ENCODE measurements at places on chromosomes 7 and 10.

DNA sequence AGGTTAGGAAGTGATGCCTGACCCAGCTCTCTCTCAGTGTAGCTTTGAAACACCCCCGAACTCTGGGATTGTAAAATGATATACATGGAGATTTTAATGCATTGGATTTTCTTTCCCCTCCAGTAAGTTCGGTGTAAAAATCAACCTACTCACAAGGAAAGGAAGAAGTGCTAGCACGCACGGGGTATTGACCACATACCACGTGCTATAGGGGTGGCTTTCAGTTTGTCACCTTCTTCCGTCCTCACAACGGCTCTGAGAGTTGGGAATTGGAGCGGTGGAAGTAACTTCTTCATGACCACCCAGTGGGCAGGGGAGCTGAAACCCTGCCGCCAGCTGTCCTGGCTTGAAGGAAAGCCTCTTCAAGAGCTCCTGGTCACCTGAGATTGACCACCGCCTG lies 149.4 kb upstream of the PRR15 start:
- DNase-seq: no peak

DNA sequence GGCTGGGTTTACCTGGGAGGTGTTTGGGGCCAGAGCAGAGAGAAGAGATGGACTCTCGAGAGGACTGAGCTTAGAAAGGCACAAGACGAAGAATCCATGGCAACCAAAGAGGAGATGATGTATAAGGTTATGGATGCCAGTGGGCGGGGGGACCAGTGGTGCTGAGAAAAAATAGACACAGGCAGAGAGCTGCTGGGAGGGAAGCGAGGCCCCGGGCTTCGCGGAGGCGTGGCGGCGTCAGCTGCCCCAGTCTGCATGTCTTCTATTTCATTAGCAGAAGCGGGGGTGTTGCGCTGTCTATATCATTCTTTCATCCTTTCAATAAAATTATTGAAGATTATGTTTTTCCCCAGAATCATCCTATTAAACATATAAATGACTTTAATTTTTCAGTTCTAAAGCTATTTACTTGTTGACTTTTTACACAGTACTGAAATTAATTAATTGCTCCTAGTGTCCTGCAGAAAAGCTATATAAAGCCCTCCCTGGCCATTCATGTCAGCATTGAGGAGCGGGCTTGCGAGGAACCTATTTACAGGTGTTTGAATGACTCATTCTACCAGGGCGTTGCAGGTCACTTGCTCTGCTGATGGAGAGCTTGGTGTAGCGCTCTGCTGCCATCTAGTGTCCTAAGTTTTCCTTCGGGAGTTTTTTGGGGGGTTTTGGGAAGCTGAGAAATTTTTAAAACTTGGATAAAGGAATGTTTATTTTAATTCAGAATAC lies 42.9 kb upstream of the BHLHA15 start:
- peak; percentile 58 for DNase-seq

DNA sequence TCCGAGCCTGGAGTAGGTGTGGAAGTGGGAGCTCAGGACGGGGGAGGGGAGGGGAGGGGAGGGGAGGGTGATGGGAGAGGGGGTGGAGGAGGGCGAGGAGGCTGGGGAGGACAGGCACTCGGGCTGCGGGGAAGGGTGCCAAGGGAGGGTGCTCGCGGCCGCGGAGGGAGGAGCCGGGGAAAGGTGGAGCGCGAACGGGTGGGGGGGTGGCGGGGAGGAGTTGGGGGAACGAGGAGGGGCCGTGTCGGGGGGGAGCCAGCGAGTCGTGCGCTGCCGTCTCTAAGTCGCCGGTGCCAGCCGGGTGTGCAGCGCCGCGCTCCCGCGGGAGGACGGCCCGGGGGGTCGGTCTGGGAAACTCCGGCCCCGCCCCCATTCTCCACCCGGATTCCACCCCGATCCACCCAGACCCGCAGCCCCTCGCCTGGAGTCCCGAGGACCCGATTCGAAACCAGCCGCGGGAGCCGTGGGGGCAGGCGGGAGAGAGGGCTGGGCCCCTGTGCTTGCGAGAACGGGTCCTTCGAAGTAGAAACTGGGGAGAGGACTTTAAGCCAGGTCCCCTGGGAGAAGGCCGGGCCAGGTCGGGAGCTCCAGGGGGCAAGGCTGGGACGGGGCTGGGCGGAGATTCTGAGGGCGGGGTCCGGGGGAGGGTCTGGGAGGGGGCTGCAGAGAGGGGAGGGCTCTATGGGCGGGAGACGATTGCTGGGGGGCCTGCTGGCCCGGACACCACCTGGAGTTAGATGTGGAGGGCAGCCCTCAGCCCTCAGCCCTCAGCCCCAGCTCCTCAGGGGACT lies at the start of gene ZNF467:
Gene ZNF467, minus strand, starts transcription at position 143 of the 791 bp plus-strand sequence. CDS start 2,556 bp downstream, outside the sequence.
- DNase-seq: peak; percentile 3

- no peak for DNase-seq
These were observed 9.9 kb downstream of the DCLRE1A start for GRCh38 chr10:113843972-113844485.

DNA sequence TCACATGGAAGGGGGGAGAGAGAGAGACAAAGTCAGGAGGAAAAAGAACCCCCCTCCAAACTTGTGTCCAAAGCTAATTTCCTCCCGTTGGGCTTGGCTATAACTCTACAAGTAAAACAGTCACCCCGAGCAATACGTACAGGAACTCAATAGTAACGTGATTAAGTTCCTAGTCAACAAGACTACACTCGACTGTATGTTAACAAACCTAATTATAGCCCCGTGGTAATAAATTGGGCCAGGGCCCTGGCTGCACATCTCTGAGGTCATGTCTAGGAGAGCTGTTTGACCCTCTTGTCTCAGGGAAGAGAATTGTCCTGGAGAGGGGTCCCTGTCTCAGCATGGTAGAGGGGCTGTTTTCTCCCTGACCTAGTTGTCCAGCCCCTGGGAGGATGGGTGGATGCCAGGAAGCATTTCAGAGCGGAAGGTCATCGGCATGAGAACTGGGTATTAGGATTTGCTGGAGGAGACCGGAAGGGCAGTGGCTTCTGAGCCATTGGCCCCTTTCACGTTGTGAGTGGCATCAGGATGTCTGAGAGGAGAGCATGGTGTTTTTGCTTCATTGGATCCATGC lies 60.2 kb upstream of the COMTD1 start:
- no peak for DNase-seq

DNA sequence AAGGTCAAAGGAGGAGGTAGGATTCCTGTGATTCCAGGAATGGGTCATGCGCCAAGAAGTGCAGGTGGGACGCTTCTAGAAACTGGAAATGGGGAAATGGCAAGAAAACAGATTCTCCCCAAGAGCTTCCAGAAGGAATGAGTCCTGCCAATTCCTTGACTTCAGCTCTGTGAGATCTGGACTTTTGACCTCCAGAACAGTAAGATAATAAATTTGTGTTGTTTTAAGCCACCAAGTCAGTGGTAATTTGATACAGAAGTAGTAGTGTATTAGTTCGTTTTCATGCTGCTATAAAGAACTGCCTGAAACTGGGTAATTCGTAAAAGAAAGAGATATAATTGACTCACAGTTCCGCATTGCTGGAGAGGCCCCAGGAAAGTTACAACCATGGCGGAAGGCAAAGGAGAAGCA lies 178.6 kb upstream of the GALNT17 start:
- DNase-seq: no peak

- DNase-seq: no peak
These were observed 247.0 kb downstream of the SORCS1 start for GRCh38 chr10:106917452-106918055.
